ENCODE measurements at places on chromosomes 2 and 18.

GRCh38 chr2:121459291-121459690, 71.4 kb upstream of the RNU4ATAC start:
- no peak for DNase-seq

DNA sequence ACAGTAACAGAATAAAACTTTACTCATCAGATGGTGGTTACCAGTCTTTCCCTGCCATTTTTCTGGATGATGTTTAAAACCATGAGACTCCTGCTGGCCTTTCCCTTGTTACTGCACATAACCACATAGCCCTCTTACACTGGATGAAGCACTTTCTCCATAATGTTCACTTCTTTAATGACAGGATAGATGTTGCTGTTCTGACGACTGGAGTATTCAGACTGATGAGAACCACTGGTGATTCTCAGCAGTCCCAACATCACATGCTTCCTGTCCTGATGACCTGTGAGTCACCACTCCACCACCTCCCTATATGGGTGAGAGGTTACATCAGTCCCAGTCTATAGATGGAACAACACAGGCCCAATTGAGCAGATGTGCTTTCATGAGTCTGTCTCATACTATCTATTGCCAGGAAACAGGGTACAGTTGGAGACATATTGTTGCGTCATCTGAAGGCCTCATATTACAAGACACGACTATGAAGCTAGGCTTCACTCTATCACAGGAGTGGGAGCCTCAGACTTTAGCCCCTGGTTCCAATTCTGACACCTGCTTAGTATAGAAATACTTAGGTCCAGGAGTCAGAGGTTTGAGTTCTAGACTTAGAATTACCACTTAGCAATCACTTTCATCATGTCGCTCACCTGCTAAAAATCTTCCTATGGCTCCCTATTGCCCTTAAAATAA, 145.7 kb upstream of the KLF7 start:
- DNase-seq = no peak

DNA sequence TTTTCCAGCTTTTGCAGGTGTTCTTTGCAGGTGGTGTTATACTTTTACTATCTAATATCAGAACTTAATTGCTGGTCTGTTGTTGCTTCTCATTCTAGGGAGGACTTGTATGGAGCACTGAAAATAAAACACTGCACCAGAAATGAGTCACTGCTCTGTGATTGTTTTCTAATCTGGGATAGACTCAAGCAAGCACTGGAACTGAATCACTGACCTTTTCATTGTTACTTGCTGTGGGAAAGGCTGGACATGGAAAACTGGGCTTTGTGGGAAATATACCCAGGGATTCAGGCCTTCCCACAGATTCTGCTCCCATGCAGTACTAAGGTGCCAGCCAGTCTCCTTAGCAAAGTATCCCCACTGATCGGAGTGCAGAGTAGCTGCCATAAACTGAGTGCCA, 470.0 kb upstream of the GCFC2 start:
- no peak for DNase-seq

GRCh38 chr2:42321452-42322064, 39.5 kb downstream of the COX7A2L start:
- no peak for DNase-seq

GRCh38 chr2:127609031-127609751, 36.8 kb upstream of the GPR17 start:
- DNase-seq = no peak

GRCh38 chr18:54338230-54338629, 19.4 kb downstream of the STARD6 start:
- no peak for DNase-seq

DNA sequence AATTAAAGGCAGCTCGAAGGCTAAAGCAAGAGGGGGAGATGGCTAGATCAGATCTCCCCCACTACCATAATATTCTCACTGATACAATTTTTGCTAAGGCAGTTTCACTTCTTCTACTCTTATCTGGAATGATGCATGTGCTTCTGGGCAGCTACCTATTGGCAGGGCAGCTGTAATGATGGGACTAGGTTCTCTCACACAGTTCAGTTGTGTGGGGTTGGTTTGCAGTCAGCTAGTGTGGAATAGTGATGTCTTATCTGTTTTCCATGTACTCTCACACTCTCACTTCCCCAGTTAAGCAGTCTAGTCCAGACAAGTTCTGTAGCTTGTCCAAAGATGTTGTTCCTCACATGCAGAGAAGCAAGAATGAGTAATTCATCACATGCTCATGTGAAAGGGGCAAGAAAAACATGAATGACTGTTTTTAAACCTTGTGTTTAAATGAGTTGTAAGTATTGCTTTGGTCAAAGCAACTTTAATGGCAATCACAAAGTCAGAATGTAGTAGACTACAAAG, 836.1 kb downstream of the CBLN2 start:
- DNase-seq = no peak

- DNase-seq = no peak
These were observed 108.0 kb upstream of the LDLRAD4 start for GRCh38 chr18:13110559-13110958.

DNA sequence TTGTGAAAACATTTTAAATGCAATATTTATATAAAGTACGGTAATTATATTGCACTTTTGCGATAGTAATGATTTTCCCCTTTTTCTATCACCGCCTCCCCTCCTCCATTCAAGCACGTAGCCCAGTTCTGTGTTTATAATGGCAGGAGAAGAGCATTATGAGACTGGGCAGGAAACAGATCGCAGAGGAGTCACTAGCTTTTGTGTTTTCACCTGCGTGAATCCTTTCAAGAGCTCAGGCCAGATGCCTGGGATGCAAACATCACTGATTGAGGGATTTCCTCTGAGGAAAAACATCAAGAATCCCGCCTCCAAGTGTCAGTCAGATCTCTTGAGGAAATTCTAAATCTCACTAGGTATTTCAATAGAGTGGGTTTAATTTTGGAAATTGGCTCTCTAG, 178.4 kb upstream of the FN1 start:
- no peak for DNase-seq

- DNase-seq = no peak
These were observed 14.6 kb downstream of the ABCG8 start for GRCh38 chr2:43853141-43854081.

- no peak for DNase-seq
These were observed 63.5 kb downstream of the TGIF1 start for GRCh38 chr18:3513481-3513880.

GRCh38 chr2:48227617-48228344, 302.2 kb upstream of the STON1 start:
- DNase-seq = peak; percentile 7

GRCh38 chr2:207905546-207905945, 119.8 kb downstream of the PLEKHM3 start:
- no peak for DNase-seq

DNA sequence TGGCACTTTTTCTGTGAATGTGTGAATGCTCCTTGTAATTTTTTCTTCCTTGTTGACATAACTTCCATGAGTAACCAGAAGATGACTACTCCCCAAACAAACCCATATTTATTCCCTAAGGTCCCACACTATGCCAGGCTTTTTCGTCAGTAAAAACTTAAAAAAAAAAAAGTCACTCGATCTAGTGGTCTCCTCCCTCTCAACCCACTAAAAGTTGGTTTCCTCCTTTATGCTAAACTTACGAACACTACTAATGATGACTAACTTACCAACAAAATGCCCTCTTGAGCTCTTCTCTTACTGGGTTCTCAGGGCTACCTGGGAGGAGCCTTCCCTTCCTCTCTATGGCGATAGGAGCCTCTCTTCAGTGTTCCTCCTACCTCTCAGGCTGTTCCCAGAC, 18.2 kb downstream of the ACVR1 start:
- no peak for DNase-seq

DNA sequence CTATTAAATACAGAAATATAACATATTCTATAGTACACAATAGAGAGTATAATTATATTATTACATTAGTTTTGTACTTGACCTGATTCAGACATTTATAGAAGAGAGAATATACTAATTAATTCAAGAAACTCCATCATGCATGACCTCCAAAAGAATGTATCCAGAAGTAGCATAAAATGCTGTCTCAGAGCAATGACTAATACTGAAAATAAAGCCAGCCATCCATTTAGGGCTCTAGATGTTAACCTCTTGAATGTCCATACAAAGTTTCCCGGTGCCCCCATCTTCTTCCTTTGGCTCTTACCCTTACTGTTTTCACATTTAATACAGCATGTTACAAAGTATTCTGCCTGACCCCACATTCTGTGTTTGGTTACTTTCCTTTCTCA, 102.0 kb downstream of the ARHGAP15 start:
- no peak for DNase-seq

DNA sequence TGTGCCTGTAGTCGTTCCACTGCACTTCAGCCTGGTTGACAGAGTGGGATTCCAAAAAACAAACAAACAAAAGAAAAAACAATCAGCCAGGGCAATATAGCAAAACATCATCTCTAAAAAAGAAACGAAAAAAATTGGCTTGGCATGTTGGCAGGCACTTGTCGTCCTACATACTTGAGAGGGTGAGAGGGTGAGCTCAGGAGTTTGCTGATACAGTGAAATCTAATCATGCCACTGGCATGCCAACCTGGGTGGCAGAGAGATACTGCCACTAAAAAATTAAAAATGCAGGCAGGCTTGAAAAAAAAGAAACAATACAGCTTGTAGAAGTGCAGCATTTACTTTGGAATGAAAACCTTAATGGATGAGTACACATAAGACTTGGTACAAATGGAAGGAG, 282.9 kb upstream of the RGPD4 start:
- DNase-seq = no peak

GRCh38 chr2:120485096-120485495, 139.2 kb downstream of the INHBB start:
- DNase-seq = no peak

GRCh38 chr2:43823751-43824150, 14.9 kb downstream of the ABCG5 start:
- DNase-seq = no peak

DNA sequence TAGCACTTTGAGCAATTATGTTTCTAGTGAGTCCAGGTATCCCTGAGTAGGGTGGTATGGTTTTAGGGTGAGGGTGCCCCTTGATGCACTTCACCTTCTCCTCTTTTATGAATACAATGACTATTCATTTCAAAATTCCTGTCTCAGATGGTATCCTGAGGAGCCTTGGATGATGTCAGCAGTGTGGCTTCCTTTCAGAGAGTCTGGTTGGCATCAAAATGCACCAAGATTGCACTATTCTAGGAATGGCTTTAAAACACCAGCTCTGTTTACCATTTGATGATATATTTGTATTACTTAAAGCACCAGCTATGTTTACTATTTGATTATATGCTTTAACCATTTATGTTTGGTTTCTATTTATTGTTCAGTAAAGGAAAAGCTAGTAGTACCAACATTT, 141.0 kb downstream of the FMNL2 start:
- no peak for DNase-seq

DNA sequence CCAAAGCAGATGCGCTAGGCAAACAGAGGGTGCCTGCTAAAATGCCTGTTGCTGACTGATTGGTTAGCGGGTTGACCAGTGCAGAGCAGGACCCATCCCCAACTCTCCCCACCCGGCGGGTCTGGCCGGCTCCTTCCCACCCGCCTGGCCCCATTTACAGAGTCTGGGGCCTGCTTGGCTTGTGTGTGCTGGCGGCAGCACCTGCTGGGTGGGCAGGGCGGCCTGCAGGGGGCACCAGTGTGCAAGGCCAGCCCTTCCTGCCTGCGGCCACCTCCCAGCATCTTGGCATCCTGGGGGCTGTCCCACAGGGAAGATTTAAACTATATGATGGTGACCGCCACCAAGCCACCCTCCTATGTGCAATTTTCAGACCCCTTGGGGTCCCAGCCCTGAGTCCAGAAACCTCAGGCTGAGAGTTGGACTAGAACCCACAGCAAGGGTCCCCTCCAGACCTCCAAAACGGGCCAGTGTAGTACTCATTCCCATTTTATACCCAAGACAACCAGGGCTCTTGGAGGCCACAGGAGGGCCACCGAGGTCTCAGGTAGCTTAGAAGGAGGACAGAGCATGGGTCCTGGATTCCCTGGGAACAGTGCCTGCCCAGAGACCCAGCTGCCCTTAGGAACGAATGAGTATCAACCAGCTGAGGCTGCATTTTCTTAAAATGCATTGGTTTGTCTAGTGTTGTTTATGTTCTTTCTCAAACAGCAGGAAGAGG, 173.6 kb downstream of the SMAD7 start:
- peak; percentile 74 for DNase-seq

DNA sequence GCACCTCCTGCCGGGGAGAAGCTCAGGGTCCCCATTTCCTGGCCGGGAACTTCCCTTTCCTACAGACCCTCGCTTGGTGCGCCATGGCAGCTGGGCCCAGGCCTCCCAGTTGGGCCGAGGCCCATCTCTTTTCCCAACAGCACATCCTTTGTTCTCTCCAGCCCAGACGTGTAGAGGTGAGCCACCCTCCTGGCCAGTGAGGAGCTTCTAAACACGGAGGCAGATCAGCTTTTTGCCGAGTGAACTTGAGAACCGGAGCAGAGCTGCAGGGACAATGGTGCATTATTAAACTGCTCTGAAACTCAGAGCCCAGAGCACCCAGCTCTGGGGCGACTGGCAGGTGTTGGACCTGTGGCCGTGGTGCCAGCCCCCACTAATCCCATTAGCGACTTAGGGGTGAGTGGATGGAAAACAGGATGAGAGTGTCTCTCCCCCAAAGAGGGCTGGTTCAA, 25.4 kb downstream of the SH3BP4 start:
- DNase-seq = no peak

GRCh38 chr2:152354909-152355308, 19.9 kb downstream of the FMNL2 start:
- peak; percentile 38 for DNase-seq

DNA sequence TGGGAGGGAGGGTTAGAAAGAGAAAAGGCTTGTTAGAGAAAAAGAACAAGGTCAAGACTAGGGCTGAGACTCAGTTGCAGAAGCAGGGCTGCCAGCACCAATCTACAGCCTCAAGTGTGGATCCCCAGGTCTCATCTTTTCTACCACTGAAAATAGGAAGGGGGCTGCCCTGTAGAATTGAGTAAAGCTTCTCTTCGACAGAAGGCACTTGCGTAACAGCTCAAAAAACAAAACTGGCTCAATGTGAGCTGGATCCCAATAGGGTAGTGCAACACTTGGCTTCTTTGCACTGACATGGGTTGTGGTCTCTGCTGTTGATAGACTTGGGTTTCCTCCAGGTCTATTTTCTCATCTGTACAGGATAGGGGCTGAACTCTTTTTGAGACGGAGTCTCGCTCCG, 1.8 kb upstream of the MPV17 start:
- no peak for DNase-seq

GRCh38 chr2:135086222-135086621, 34.1 kb downstream of the RAB3GAP1 start:
- DNase-seq = no peak

- no peak for DNase-seq
These were observed 3.4 kb upstream of the RTP5 start for GRCh38 chr2:241865957-241866789.

GRCh38 chr18:48597110-48597509, 58.3 kb downstream of the CTIF start:
- DNase-seq = no peak

- DNase-seq = no peak
These were observed 98.1 kb downstream of the ARMC9 start for GRCh38 chr2:231296401-231296974.

DNA sequence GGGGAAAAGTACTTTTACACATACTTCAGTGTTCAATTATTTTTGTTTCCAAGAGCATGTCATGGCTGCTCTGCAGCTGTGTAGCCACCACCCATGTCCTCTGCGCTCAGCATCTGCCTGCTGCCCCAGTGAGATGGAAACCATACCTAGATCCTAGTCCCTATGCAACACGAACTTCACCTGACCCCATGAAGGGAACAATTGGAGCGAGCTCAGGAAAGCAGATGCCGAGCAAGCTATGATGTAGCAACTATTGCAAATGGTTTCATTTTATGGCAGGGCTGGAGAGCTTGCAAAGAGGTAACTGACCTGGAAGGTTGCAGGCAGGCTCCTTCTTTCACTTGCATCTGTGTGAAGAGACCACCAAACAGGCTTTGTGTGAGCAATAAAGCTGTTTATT, 1.3 kb upstream of the CCDC141 start:
- DNase-seq = no peak
